Karpas-422 (cell line): ENCODE measurements at places on chromosomes 6 and 20. TPM values are rescaled to one million over a fixed set of nuclear protein-coding genes. Genes with fewer than 3 reads are reported as not detected.

Gene FRMD1
- total RNA-seq, result not detected in 2 replicates

Gene KIF25
- total RNA-seq, result not detected in 2 replicates

Gene RBBP8NL
- not detected in 2 replicates for total RNA-seq

Gene GMPR
- total RNA-seq, result not detected in 2 replicates

Gene NHLRC1
- total RNA-seq, result not detected in 2 replicates

Gene PSORS1C2
- total RNA-seq, result not detected in 2 replicates

Gene FAM83B
- total RNA-seq, result not detected in 2 replicates

Gene ATAT1
- total RNA-seq, result 9.6 and 10.3 TPM in 2 replicates

Gene SIGLEC1
- total RNA-seq, result not detected in 2 replicates

Gene ANKRD66
- total RNA-seq, result not detected in 2 replicates

Gene GSTA3
- not detected in 2 replicates for total RNA-seq

Gene YIPF3
- total RNA-seq, result 50.3 and 66.7 TPM in 2 replicates

Gene SRMS
- not detected in 2 replicates for total RNA-seq

Gene SCAND1
- total RNA-seq, result 75.9 and 123 TPM in 2 replicates

Gene CST1
- not detected in 2 replicates for total RNA-seq

Gene CDSN
- not detected in 2 replicates for total RNA-seq

Gene PRPH2
- total RNA-seq, result not detected in 2 replicates

Gene MEI4
- total RNA-seq, result not detected in 2 replicates
